Activated CD4-positive, alpha-beta T cell treated with anti-CD3 and anti-CD28 coated beads for 48 hours (primary cell): ENCODE measurements at places on chromosomes 7 and 10.

DNA sequence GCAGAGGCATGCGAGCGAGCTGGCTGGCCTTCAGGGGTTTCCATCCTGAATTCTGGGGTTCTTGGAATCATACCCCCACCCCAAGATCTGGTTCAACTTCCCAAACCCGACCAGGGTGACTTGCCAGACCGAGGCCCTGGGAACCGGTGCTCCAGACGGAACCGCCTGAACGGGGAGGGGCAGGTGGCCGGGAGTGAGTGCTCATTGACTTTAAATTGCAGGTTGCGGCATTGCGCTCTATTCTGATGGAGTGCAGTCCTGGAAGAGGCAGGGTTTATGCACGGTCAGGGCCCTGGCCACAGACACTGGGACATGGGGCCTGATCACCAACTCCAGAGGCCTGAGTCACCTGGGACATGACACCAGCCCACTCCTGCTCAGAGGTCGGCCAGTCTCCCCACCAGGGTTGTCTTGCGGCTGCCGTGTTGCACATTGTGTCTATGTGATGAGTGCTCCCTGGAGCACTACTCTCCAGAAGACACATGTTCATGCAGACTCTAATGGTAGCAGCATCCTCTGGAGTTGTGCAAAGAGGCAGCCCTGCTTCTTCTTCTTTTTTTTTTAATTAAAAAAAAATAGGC lies 5.8 kb upstream of the DDIT4 start:
- DNase-seq = no peak

DNA sequence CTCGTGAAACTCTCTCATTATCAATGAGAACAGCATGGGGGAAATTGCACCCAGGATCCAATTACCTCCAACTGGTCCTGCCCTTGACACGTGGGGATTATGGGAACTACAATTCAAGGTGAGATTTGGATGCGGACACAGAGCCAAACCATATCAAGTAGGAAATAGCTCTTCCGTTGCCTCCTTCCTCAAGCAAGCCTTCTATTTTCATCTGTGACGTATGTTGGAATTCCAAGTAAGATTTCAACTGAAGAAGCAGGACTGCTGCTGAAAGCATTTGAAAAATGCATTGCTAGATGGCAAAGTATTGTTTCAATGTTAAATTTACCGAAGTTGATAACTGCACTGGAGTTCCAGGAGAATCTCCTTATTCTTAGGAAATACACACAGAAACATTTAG lies 178.1 kb upstream of the GALNT17 start:
- no peak for DNase-seq

GRCh38 chr7:46397591-46397990 lies 476.5 kb upstream of the IGFBP3 start:
- no peak for DNase-seq

DNA sequence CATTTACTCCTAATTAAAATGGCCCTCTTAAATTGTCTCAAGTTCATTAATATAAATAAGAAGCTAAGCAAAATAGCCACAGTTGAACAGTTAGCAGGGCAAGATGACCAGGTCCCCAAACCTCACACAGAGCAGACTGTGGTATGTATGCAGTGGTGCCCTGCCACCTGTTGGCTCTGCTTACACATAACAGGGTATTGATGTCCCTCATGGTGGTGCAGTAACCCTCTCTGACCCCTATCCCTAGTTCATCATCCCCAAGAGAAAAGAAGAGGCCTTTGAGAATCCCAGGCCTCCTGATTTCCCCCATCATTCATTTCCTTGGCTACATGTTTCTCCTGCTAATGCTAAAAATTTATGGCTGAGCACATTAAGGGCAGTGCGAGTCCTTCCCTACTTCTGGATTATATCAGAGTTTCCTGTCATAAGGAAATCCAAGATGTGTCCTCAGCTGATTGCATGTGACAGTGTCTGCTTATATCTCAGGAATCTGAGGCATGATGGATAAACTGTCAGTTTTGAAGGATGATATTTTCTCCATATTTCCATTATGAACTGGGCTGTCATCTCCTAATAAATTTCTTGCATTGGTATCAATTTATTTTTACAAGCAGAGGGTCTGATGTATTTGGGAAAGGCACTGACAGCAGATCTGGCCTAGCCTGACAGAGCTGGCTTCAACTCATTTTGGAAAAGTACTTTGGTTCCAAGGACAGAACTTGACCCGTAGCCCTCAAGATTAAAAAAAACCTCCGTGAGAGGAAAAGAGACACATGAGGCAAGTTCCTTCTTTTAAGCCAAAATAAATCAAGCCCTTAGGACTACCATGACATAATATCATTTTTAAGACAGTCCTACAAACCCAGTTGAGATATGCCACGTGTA lies 880.6 kb downstream of the LRMDA start:
- peak; percentile 17 for DNase-seq

GRCh38 chr10:13158401-13158800 lies 3.0 kb upstream of the MCM10 start:
- DNase-seq = peak; percentile 26

DNA sequence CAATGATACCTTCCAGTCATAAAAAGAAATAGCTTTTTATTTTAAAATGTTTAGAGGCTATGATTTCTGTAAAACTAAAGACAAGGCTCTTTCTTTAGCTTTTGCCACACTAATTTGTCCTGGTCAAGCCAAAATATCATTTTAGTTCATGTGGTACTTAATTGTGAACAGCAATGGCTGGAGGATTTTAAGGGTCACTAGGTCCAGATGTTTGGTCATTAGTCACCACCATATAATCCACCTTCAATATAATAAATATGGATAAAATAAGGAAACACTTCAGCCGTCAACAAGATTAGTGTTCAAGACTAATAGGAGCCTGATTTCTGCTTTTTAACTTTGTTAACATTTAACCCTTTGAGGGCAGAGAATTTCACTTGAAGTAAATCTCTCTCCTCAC lies 50.0 kb upstream of the HGF start:
- DNase-seq = no peak

DNA sequence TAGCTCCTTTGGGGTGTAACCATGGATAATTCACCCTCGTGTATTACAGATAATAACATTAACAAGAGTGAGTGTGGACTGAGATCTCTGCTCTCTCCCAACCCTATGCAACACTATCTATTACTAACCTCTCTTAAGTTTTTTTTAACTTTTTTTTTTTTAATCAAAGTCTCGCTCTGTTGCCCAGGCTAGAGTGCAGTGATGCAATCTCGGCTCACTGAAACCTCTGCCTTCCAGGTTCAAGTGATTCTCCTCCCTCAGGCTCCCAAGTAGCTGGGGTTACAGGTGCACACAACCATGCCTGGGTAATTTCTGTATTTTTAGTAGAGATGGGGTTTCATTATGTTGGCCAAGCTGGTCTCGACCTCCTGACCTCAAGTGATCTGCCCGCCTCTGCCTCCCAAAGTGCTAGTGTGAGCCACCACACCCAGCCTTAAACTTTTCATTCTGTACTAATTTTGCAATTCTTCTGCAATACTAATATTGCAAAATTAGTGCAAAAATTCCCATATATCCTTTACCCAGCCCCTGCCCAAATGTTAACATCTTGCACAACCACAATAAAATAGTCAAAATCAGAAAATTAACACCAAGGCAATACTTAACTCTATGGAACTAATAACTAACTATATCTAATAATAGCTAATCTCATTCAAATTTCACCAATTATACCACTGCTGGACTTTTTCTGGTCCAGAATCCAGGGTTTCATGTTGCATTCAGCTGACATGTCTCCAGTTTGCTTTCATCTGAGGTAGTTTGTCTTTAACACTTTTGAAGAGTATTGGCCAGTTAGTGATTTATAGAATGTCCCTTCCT lies 66.5 kb upstream of the TCF7L2 start:
- no peak for DNase-seq

DNA sequence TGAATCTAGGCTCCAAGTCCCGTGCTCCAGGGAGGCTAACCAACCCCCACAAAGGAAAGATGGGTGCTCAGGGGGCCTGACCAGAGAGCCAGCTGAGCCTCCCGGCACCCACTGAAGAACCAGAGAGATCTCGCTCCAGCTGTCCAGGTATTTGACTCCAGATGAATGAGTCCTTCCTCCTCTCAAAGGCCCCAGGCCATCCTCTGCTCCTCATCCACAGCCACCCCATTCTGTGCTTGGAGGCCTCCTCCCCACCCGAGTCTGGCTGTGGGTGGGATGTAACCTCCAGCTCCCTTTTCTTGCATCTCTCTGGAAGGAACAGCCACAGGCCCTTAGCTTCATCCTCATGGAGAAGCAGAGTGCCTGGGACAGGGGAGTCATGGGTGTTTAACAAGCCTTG lies 44.6 kb downstream of the VSTM4 start:
- no peak for DNase-seq

GRCh38 chr10:23406409-23406808 lies 32.5 kb upstream of the OTUD1 start:
- no peak for DNase-seq

GRCh38 chr10:103630156-103630555 lies 136.7 kb downstream of the NEURL1 start:
- no peak for DNase-seq

DNA sequence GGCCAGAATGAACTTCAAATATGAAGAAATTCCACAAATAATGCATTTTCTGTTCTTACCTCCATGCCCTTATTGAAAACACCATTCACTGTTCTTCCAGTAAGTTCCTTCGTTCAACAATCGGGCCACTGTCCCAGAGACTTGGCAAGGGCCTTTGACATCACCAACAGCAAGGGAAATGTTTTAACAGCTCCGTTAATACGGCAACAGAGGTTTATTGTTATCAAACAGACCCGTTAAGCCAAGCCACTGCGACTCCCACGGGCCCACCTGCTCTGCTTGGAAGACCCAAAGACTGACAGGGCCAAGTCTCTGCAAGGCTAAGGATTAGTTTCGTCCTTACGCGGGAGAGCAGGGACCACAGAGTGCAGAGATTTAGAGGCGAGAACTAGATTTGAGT lies 43.4 kb upstream of the LYZL1 start:
- DNase-seq = no peak

DNA sequence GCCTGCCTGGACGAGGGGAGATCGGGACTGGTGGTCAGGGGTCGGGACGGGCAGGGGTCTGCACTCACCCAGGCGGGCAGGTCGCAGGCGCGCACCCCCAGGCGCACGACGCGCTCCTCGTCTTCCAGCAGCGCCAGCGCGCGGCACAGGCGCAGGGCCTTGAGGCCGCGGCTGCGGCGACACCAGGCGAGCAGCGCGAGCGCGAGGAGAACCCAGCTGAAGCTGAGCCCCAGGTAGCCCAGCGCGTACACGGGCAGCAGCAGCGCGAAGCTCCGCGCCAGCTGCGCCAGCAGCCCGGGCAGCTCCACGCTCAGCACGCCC lies 328 bp downstream of the ESYT2 start:
- peak; percentile 80 for DNase-seq

DNA sequence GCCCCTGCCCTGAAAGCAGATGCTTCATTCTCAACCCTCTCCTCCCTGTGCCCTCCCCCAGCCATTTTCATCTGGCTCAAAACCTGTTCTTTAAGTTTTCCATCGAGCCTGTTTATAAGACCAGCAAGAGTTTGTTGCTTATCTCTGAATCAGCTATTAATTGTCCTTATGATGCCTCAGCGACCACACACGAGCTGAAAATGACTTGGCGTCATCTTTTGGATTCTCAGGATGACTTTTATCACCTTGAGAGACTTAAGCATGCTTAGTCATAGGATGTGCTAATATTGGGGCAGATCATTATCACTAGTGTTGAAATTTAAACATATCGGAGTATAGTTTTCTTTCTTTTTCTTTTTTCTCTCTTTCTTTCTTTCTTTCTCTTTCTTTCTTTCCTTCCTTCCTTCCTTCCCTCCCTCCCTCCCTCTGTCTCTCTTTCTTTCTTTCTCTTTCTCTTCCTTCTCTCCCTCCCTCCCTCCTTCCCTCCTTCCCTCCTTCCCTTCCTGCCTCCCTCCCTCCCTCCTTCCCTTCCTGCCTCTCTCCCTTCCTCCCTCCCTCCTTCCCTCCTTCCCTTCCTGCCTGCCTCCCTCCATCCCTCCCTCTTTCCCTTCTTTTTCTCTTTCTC lies 184.5 kb downstream of the PHTF2 start:
- DNase-seq = peak; percentile 47

DNA sequence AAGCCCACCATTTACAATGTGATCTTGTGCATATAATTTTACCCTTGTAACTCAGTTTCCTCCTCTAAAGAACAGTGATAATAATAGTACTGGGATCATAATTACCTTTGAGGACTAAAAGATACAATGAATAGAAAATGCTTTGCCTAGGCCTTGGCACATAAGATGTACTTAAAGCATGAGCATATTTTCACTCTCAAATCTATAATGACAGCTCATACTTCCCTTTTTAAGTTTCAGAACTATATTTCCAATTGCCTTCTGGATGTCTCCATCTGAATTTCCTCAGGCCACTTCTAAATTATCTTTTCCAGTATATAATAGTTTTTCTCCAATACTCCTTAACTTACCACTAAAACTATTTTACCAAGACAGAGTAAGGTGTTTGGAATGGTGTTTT lies 13.3 kb upstream of the ITGB8 start:
- no peak for DNase-seq

- DNase-seq = no peak
These were observed 186.2 kb downstream of the ELFN1 start for GRCh38 chr7:1856161-1856887.

DNA sequence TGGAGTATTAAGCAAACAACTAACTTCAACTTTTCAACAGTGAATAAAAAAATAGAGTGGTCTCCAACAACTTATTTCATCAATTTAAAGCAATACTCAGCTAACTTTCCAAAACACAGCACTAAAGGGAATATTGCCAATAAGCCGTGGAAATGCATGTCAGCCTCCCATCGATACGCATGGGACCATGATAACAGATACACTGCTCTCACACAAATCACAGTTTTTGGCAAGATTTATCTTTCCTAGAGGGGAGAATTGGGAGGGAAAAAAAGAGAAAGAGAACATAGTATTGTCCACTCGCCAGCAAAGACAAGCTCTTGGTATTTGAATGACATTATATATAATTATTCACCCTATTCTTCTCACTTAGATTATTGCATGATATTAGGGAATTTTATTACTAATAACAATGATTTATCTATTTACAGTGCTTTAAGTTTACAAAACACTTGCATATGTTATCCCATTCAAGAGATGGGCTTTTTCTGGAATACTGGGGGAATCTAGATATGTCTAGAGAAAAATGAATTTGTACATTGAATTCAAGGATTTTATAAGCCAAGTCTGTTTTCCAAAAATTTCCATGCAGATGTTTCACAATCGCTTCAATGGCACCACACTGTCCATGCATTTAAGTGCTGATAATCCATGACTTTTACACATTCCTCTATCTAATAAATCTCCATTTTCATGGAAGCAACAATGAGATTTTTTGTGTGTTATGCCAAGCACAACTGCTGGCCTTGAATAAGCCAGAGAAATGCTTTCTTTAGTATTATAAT lies 194.0 kb upstream of the MGMT start:
- DNase-seq = no peak

GRCh38 chr10:4108693-4109092 lies 323.7 kb upstream of the KLF6 start:
- DNase-seq = no peak

- no peak for DNase-seq
These were observed 651 bp upstream of the SKAP2 start for GRCh38 chr7:26865094-26865388.

- DNase-seq = peak; percentile 43
These were observed 12.3 kb upstream of the SNX10 start for GRCh38 chr7:26279405-26279804.
